T-cell (primary cell): ENCODE measurements at places on chromosomes 5 and 9.

DNA sequence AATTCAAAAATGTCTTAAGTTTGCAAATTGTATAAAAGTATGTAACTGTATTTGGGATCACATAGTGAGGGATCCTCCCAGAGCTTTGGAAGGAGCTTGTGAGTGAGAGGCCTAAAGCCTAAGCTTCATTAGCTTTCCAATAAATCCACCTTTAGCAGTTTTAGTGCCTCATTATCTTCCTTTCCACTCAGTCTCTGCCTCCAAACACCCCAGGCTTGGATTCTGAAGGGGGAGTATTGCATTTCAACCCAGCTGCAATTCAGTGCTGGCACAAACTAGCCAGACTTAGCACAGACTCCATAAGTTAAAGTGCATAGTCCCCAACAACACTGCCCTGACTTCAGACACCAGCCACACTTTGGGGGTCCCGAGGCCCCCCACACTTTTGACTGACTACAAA is 113.5 kb downstream of the SMARCA2 start:
- DNase-seq = no peak

DNA sequence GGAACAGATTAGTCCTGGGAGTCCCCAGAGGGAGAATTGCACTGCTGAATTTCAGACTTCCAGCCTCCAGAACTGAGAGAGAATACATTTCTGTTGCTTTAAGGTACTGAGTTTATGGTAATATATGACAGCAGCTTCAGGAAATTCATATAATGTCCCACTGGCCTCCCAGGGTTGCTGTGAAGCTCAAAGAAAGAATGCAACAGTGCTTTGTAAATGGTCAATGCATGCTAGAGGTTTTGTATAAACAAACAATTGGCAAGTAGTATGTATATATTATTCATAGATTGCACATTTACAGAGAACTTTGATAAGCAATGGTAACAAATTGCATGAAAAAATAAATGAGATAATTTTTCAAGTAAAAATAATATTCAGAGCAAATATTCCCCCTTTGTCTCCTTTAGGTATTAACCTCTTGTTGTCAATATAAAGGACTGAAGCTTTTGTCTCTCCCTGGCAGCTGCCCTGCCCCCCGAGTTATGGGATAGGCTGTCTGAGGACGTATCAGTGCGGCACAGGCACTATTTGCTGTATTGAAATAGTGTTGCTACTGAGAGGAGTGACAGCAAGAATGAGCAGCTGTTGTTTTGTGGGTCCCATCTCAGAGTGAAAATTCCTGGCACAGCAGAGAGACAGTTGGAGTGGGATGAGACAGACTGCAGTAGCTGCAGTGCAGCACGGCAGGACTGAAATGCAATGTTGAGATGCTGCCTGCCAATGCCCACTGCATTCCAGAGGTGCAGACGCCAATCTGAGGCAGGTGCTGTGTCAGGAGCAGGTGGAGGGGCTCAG is 194.2 kb upstream of the GLRA1 start:
- no peak for DNase-seq

GRCh38 chr9:7478646-7479045 is 320.9 kb downstream of the DMAC1 start:
- no peak for DNase-seq

DNA sequence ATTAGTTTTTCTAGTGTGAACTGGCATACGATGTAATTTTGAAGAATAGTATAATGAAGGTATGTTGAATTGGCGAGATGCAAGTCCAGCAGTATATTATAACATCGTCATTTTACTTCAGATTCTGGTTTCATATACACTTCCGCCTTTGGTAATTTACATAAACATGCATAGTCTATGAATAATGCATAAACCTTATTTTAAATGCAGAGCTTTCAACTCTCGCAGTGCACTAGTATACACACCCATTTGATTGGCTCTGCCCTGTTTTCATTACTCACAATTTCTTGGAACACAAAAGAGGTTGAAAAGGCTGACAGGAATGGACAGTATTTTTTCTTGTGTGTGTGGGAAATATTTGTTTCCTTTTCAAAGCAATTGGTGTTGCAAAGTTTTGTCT is 128.9 kb upstream of the CCNH start:
- no peak for DNase-seq

GRCh38 chr9:20562051-20562450 is 60.2 kb downstream of the MLLT3 start:
- DNase-seq = no peak
